Progenitor cell of endocrine pancreas (in vitro differentiated cells): ENCODE measurements at places on chromosomes 2 and 18. TPM values are rescaled to one million over a fixed set of nuclear protein-coding genes. Genes with fewer than 3 reads are reported as not detected.

- DNase-seq, result no peak
Observed at GRCh38 chr2:94978917-94979316, 46.6 kb upstream of the MAL start.

GRCh38 chr2:210440206-210440605, 36.4 kb downstream of the LANCL1 start:
- no peak for DNase-seq

GRCh38 chr2:157810037-157810436, 66.1 kb downstream of the ACVR1 start:
- DNase-seq, result no peak

GRCh38 chr2:157789933-157790511, 86.1 kb downstream of the ACVR1 start:
- DNase-seq, result no peak

DNA sequence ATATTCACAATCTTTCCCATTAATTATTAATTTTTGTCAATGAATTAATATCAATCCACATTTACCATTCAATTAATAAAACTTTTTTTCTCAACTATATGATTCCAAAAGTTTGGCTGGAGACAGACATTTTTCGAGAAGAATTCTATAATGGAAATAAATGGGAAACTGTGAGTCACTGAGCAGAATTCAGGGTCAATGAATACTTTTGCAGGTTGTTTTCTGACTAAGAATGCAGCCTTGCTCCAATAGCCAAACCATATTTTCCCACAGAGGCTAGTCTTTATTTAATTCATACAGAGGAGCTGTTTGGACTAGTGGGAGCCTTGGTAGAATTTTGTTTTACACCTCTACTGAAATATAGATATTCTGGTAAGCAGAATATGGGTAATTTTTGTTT, 82.3 kb downstream of the ARHGAP28 start:
- DNase-seq, result no peak

DNA sequence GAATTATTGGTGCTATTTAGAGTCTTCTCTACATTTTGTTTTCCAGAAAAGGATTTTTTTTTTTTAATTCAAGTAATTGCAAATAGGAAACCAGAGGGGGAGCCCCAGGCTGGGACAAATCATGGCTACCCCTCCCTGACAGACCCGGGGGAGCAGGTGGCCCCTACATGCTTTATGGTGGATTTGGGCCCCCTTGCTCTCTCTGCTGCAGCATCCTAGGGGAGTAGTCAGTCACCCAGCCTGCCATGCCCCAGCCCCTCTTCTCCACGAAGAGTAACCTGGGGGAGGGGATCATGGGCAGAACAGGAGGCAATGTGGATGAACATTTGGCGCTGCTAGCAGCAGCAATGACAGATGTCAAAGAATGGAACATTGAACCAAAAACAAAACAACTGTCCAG, 4.6 kb downstream of the C2orf81 start:
- DNase-seq, result no peak

GRCh38 chr2:216107760-216108159, 1.4 kb upstream of the XRCC5 start:
- DNase-seq, result no peak

GRCh38 chr2:240109386-240109785, 26.7 kb downstream of the COPS9 start:
- no peak for DNase-seq

DNA sequence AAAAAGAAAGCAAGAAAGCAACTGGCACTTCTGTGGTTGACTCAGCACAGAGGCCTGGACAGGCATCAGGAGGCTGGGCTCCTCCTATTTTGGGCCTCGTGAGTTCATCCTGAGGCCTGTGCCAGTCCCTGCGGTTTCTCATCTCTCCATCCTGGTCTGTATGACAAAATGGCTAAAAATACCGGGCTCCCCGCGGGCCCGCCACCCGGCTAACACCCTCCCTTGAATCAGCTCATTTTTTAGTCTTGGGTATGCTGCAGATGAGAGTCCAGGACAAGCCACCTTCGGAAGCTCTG, 62.3 kb upstream of the YWHAQ start:
- DNase-seq, result no peak

- DNase-seq, result no peak
Observed at GRCh38 chr2:211957799-211958198, 580.8 kb downstream of the ERBB4 start.

DNA sequence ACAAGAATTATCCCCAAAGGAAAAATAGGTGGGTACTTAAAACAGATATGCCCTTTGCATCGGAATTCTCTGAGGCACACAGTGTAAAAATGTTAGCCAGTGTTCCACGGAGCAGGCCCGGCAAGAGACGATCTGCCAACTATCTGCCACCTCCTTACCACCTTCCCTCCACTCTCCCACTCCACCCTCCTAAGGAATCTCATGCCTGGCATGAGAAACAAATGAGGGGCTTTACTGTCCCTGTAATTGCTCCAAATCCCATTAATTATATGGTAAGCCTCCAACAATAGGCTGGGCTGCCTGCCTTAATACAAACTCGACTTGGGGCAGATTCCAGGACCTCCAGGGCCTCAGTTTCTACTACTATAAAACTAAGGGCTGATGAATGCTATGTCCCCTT, 102.3 kb downstream of the ZBTB7C start:
- no peak for DNase-seq

GRCh38 chr2:1492711-1493430, 79.6 kb downstream of the TPO start:
- no peak for DNase-seq

DNA sequence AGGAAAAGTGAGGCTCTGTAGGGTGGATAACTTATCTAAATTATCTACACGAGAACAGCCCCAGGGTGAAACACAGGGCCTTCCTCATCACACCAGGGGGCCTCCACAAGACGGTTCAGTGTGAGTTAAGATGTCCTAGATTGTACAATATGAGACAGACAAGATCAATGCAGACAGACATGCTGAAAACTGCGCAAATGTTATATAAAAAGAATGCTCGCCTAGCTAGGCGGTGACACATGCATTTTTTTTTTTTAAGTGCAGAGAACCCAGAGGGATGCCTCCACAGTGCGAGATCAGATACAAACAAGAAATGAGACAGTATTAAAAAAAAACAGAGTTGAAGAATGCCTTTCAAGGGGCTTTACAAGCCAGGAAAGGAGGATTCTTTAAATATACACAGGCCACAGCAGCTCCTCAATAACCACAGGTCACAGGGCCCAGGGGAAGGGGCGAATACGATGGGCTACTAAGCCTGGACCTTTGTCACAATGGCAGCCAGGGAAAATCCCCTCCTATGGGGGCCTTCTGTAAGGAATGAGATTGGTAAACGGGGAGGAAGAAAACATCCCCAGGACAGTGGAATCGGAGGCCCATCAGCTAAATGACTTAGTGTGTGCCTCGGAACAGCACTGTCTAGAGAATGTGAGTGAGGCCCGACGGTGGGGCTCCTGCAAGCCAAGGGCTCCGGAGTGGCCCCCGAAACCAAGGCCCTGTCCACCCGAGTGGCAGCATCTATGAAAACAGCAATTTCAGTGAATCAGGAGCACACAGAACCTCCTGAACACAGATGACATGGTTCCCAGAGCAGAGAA, 48.9 kb downstream of the ADCY3 start:
- DNase-seq, result no peak

DNA sequence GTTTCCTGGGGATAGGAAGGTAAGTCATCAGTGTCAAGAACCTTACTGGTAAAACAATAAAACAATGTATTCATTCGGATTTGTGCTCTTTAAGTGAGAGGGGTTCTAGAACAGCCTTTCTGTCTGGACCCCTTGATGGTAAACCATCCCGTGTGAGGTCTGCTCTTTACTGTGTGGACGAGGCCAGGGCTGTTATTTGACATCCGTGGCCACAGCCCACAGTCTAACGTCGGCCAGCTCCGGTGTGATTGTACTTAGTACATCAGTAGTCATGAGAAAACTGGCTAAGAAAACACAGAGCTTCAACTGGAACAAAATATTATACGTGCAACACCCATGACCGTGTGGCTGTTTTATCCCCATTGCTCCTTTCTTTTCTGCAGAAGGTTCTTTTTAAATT, 62.0 kb downstream of the SLC35F5 start:
- no peak for DNase-seq

- DNase-seq, result no peak
Observed at GRCh38 chr2:186977433-186978045, 128.6 kb upstream of the ZSWIM2 start.

- no peak for DNase-seq
Observed at GRCh38 chr2:15615301-15615920, 23.7 kb downstream of the DDX1 start.

GRCh38 chr2:170217778-170218251, 39.9 kb downstream of the MYO3B start:
- no peak for DNase-seq

- DNase-seq, result no peak
Observed at GRCh38 chr2:47984041-47984440, 77.7 kb upstream of the FBXO11 start.

DNA sequence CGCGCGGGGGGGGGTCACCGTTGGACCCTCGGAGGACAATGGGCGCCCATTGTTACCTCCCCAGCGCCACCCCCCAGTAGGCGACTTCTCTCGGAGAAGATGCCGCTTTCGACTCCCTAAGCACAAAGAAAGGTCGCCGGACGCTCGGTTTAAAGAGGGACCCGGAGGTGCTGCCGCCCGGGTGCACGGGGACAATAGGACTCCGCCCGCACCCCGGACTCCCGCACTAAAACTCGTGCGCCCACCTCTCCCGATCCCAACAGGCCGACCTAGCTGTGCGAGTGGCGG, 318 bp upstream of the CDC42EP3 start:
- DNase-seq, result no peak

GRCh38 chr18:10319026-10319425, 135.4 kb upstream of the APCDD1 start:
- no peak for DNase-seq

DNA sequence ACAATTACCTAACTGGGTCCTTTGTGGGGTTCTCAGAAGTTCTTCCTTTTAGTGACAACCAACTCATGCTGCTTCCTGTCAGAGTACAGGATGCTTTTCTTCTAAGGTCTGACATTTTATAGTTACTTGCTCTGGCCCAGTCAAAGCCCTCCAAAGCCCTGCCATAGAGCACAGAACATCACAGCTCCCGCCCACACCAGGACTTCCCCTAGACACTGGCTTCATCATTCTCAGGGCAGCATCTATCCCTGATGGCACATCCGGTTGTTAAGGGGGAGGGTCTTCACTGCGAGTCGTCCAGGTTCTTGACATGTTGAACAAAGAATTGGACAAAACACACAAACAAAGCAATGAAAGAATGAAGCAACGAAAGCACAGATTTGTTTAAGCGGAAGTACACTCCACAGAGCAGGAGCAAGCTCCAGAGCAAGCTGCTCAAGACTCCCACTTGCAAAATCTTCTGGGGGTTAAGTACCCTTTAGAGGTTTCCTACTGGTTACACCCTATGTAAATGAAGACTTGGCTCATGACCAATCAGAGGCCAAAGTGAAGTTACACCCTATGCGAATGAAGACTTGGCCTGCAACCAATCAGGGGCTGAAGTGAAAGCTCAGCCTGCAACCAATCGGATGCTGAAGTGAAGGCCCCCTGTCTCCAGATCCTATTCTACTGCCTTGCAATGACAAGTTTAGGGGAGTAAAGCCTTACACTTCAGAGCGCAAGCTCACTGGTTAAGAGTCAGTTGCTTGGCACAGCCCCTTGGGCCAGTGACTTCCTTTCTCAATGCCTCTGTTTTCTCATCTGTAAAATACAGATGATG, 79.0 kb downstream of the HDAC4 start:
- no peak for DNase-seq

DNA sequence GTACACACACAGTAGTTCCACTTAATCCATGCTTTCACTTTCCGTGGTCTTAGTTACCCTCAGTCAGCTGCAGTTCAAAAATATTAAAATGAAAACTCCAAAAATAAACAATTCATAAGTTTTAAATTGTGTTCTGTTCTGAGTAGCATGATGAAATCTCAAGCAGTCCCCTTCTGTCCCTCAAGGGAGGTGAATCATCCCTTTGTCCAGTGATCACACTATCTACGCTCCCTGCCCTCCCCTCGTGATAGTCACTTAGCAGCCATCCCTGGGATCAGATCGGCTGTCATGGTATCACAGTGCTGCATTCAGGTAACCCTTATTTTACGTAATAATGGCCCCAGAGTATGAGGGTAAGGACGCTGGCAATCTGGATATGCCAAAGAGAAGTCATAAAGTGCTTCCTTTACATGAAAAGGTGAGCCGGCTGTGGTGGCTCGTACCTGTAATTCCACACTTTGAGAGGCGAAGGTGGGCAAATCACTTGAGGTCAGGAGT, 5.8 kb upstream of the RTN4 start:
- no peak for DNase-seq

- DNase-seq, result no peak
Observed at GRCh38 chr2:234355808-234356365, 141.0 kb downstream of the ARL4C start.

DNA sequence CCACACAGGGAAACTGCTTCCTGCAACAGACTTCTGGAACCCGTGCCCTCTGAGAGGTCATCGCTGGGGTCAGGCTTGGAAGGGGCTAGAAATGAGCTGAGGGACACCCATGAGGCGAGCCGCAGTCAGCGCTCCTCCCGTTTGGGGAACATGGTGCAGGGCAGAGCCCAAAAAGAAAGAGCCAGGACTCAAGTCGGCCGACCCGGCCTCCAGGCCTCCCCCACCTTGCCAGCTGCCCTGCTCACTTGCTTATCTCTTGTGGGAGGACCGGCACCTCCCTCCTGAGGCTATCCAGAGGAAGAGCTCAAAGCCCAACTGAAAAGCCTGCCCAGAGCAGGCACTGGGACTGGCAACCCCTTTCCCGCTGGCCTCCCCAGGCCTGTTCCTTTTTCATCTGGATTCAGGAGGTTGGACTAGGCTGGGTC, 43.6 kb downstream of the SCTR start:
- no peak for DNase-seq

- DNase-seq, result no peak
Observed at GRCh38 chr18:61963705-61964104, 70.9 kb upstream of the RNF152 start.

GRCh38 chr2:73870084-73870483, 22.7 kb upstream of the ACTG2 start:
- DNase-seq, result no peak

DNA sequence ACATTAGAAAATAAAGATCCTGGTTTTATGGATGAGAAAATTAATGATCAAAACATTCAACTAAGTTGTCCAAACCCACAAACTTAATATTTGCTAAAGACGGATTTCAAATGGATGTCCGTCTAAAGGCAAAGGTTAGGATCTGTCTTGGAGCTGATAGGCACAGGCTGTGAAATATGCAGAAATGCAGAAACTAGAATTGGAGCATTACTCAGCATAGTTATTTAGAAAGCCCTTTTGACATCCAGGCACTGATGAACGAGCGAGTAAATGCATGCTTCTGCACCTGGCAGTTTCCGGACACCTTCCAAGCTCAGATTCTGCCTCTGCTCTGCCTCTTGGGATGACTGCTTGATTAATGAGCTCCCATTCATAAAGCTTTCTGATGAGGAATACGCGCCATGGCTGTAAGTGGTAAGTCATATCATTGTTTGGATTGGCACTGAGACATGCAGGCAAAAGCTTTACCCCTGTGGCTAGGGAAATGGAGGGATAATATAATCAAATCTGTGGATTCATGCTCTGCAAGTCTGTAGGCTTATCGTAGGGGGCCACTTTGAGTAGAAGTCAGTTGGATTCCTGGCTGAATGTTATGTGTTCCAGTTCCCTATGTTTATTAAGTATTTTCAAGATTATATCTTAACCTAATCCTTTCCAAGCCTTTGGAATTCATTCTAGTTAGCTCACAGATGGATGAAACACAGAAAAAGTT, 2176.3 kb upstream of the CELF4 start:
- DNase-seq, result no peak

NLRC4 gene
- not detected in 2 replicates for total RNA-seq

PARD3B gene
- 29.7 and 34.4 TPM in 2 replicates for total RNA-seq

GAD1 gene
- 0.27 and 0.43 TPM in 2 replicates for total RNA-seq

DTNB gene
- 26.6 and 29.3 TPM in 2 replicates for total RNA-seq

ABCG8 gene
- total RNA-seq, result not detected in 2 replicates

GPD2 gene
- total RNA-seq, result 43.3 and 49.5 TPM in 2 replicates

RAB1A gene
- 134 and 141 TPM in 2 replicates for total RNA-seq

REG3G gene
- total RNA-seq, result not detected in 2 replicates

VSNL1 gene
- 1.1 TPM in 2 replicates for total RNA-seq
